ENCODE measurements at places on chromosomes 6 and 20.

- no peak for DNase-seq
These were observed 3.8 kb downstream of the EZR start for GRCh38 chr6:158815379-158815724.

DNA sequence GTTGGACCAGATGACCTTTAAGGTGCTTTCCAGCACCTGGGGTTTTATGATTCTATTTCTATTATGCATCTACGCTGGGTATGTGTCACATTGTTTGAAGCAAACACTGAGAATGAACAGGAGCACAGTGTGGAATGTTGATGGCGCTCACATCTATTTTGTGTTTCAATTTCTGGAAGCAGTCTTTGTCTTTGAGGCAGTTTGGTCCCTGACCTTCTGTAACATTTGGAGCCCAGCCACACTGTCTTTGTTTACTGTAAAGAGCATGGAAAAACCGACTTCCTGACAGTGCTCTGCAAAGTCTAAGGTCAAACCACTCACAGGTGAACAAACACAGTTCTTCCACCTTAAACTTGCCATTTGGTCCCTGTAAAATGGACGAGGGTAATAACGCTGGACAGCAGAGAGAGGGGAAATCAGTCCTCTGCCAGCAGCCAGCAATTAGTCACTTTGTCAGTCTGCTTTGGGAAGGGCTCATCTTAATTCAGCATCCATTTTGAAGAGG is 155.5 kb downstream of the PRL start:
- no peak for DNase-seq

DNA sequence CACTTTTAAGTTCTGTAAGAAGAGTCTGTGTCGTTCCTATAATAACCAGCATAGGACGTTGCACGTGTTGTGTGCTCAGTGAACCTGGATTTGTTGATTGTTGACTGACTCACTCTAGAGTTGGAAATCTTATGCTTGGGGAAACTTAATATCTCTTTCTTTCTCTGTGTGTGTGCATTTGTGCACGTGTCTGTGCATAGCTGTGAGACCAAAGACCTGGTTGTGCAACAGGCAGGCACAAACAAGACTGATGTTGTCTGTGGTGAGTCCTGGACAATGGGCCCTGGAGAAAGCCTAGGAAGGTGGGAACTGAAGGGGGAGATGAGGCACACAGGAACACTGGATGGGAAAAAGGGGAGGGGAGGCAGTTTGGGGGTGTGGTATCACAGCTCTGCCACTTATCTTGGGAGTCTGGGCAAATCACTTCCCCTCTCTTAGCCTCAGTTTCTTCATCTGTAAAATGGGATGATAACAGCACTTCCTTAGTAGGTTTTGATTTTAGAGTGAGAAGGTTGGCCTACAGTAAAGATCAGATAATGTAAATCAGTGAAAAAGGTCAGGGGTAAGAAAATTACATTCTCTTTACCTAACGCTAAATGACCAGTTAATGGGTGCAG is 8.4 kb downstream of the CD40 start:
- DNase-seq: no peak

DNA sequence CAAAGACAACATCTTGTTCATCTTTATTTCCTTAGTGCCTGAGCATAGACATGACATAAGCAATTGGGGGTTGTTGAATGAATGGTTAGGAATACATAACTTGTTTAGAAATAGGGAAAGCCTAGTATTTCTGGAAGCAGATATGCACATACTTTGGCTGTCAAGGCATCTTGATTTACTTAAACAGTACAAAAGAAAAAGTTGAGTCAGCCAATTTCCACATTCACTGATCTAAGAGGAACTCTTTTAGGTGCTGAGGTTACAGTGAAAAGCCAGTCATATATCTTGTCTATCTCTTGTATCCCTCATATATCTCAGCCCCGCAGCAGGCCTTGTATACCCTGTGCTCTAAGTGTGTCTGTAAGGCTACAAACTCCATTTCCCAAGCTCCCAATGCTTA is 11.6 kb downstream of the ZKSCAN4 start:
- DNase-seq: no peak

DNA sequence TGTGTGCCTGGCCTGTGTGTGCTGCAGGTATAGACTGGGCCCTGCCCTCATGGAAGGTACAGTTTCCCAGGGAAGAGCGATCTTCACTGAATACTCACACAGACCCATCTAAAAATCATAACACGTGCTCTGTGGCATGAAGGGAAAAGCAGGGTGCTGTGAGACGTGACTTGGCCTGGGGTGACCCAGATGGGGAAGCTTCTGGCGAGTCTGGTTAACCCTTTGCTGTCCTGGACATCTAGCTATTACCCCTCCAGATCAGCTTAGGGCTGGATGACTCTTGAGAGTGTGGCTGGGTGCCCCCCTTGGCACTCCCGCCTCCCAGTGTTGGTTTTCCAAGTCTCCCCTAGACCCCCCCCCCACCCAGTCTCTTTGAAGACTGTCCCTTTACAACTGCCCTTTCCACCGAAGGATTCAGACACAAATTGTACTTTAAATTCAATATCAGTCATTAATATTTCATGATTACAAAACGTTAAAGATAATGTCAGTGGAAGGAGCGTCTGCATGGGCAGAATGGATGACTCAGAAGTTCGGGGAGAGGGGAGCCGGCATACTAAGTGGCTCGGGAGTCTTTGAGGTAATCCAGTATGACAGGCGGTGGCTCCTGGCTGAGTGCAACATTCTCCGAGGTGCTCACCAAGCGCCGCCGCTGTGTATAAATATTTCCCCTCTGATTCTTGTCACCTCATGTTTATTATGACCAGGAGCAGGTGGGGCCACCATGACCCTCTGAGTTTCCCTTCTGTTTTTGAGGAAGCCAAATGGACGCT is 77.3 kb downstream of the CD40 start:
- DNase-seq: no peak

DNA sequence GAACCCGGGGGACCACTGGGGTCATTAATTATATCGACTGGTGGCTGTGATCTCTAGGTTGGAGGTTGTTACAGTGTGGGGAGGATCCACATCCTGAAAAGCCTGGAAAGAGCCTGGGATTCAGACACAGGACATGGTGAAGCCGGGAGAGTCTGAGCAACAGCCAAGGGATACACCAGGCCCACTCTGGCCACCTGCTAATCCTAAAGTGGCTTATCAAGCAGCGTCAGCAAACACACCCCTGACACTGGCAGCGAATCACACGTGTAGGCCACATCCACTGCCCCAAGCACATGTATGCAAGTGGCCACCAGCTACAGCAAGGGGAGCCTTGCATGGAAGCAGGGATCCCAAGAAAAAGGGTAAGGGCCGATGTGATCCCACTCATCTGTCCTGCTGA is 41.0 kb downstream of the GFOD1 start:
- DNase-seq: no peak

DNA sequence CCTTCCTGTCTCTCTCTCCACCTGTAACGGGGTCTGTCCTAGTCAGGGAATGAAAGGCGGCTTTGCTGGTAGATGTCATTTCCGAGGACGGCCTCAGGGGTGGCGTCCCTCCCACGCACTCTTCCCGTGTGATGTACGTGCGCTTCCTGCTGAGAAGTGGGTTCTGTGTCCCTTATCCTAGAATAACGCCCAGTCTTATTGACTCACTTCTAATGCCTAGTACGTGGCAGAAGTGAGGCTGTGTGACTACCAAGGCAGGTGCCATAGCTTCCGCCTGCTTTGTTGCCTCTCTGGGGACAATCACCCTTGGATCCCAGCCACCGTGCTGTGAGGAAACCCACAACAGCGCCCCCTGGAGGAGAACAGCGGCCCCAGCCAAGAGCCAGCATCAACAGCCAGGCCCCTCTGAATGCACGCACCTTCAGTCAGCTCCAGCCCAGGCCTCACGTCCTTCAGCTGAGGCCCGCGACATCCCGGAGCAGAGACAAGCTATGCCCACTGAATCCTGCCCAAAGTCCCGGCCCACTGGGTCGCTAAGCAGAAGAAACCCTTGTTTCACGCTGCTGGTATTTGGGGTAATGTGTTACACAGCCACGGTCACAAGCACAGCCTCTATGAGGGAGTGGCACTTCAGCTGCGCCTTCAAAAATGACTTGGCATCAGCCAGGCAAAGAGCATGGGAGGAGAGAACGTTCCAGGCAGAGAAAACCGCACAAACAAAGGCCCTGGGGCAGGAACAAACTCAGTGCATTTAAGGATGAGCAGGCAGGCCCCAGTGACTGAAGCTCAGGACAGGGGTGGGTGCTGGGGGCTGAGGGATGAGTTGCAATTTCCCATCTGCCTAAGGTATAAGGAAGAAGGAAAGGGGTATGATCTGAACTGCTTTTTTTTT is 224.2 kb downstream of the NFATC2 start:
- peak; percentile 64 for DNase-seq

GRCh38 chr6:100658486-100658885 is 193.8 kb upstream of the SIM1 start:
- no peak for DNase-seq

DNA sequence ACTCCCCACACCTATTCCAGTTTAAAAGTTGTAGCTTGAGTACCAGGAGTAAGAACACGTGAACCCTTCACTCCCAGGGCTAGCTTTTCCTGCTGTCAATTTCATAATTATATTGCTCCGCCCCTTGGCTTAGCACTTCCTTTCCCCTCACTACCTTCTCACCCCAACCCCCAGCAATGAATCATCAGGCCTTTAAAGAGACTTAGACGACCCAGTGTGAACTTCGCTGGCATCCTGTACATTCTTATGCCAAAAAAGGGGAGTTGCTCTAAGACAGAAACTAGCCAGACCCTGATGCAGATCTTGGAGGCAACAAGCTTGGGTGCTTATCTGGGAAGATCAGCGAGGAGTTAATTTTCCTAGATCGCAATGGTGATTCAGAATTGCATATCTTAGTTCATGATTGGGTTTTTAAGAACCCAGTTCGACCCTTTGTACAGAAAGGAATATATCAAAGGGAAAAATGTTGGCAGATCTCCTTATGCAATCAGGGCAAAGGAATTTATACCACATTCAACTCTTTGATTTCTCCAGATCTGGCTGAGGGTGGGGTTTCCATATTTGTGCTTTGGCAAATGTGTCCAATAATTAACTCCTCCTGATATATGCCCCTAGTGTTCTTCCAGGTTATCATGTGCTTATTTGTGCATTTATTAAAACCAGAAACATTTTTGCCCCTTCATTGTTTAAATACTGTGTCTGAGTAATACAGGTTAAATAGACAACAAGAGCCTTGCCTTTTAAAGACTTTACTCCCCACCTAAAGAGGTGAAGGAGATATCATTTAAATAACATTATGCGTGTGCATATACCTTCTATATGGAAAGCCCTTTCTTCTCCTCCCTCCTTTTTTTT is 8.1 kb upstream of the ATXN1 start:
- peak; percentile 26 for DNase-seq

- no peak for DNase-seq
These were observed at the start of gene SIRPB1 for GRCh38 chr20:1619861-1620444. Gene SIRPB1, minus strand, starts transcription at chr20:1620009. Its CDS starts 65 bp downstream, at chr20:1619944.

- DNase-seq: no peak
These were observed 66.0 kb upstream of the CDKAL1 start for GRCh38 chr6:20468209-20468608.

DNA sequence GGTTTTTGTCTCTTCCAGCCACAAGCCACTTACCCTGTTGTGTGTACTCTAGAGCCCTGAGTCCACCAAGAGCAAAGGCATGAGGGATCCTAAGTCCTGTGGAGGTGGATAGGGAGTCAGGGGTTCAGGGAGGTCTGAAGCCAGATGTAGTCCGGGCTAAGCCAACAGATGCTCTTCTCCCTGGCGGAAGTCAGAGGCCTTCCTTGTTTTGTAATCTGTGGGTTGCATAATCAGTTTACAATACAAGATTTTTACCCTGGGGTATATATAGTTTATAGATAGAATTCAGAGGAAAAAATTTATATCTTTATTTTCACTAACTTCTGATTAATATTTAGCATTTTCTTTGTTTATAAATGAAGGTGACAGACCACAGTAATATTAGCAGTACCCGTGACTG is 9.2 kb downstream of the LAMP5 start:
- DNase-seq: no peak

DNA sequence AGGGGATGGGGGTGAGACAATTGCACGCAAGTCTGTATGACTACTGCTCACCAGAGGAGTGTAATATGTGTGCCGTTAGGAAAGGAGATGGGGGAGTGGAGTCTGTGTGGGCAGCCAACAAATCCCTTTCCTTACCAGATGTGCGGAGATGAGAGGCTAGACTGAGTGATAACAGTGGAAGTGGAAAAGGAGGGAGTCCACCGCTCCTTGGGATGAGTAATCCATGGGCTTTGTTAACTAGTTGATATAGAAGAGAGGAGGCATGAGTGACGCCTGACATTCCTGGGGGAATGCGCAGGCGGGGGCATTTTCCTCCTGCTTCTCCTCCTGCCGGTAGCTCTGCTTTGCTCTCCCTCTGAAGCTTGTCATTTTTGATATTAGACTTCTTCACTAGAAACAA is 13.5 kb upstream of the SMIM26 start:
- no peak for DNase-seq

DNA sequence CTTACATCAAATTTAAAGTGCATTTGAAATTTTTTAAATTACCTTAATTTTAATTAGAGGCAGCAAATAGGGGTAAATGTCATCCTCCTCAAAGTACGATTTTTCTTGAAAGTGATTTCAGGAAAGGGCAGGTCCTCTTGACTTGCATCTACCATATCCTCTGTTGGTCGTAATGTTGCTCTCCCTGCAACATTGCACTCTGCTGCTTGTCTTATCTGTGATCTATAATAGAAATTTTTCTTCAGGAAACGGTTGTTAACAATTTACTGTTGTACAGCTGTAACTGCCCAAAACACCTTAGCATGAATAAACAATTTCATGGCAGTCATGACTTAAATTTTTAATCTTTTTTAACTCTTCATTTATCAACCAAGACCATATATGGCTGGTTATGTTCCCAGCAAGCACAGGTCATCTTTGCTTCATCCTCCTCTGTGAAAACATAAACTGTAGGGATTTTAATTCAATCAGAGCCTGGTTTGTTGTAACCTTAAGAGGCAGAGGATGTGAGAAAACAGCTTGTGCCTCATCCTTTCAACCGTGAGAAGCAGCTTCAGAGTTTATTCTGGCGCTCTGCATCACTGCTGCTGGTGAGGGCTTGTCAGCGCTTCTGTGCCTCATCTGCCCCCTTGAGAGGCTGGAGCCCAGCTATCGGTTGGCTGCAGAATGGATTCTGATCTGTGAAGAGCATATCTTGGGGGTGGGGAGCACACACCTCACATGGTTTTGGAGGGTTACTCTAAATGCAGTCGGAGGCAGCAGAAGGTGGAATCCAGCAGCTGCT is 56.0 kb downstream of the CTNNBL1 start:
- no peak for DNase-seq
